ENCODE measurements at places on chromosomes 4 and X. TPM values are rescaled to one million over a fixed set of nuclear protein-coding genes. Genes with fewer than 3 reads are reported as not detected.

The STBD1 gene
- 16.3 TPM for total RNA-seq

The GABRG1 gene
- 0.06 TPM for total RNA-seq

The RASL11B gene
- total RNA-seq, result 2.6 TPM

The TMPRSS11D gene
- total RNA-seq, result not detected

The GC gene
- total RNA-seq, result 2,230 TPM

The ATP7A gene
- total RNA-seq, result 9.6 TPM

The IBSP gene
- total RNA-seq, result 2.1 TPM

The HTR2C gene
- total RNA-seq, result not detected

The RTL3 gene
- not detected for total RNA-seq

The ALB gene
- total RNA-seq, result 83.2 TPM

The SYTL4 gene
- 15.8 TPM for total RNA-seq

The MAGEE2 gene
- 0.43 TPM for total RNA-seq

The PORCN gene
- total RNA-seq, result 11.8 TPM

The SUPT20HL1 gene
- 0.12 TPM for total RNA-seq

The RIBC1 gene
- 2.6 TPM for total RNA-seq

The ITGB1BP2 gene
- total RNA-seq, result 7.0 TPM

The MAGEA12 gene
- total RNA-seq, result not detected

The SH2D1A gene
- total RNA-seq, result 1.0 TPM

The TEX13B gene
- not detected for total RNA-seq

The FHDC1 gene
- 23.6 TPM for total RNA-seq

The MXRA5 gene
- 5.3 TPM for total RNA-seq

The GPC3 gene
- 44.7 TPM for total RNA-seq

The PABPC1L2B gene
- total RNA-seq, result not detected

The HERC6 gene
- total RNA-seq, result 12.3 TPM

The EOLA1 gene
- total RNA-seq, result 18.6 TPM

The COX7B gene
- total RNA-seq, result 238 TPM

The SH3TC1 gene
- 50.9 TPM for total RNA-seq

The ADAM29 gene
- not detected for total RNA-seq

The CCSER1 gene
- total RNA-seq, result 5.4 TPM

The VCX3B gene
- total RNA-seq, result not detected

The SH3RF1 gene
- 46.0 TPM for total RNA-seq

The TIMP1 gene
- total RNA-seq, result 574 TPM

The TAF7L gene
- total RNA-seq, result not detected

The MTNR1A gene
- total RNA-seq, result not detected

The COX7B2 gene
- not detected for total RNA-seq

The SPON2 gene
- 52.0 TPM for total RNA-seq

The HSFX2 gene
- 0.83 TPM for total RNA-seq

The CDKL5 gene
- 12.1 TPM for total RNA-seq

The POU3F4 gene
- 0.52 TPM for total RNA-seq

The CSN1S1 gene
- not detected for total RNA-seq

The AMBN gene
- not detected for total RNA-seq

The CT45A5 gene
- total RNA-seq, result not detected

The C4orf46 gene
- total RNA-seq, result 2.7 TPM
